ENCODE measurements at places on chromosomes 5 and 9. TPM values are rescaled to one million over a fixed set of nuclear protein-coding genes. Genes with fewer than 3 reads are reported as not detected.

Gene PDE4D
- total RNA-seq = 7.0 TPM

Gene PLAC8L1
- total RNA-seq = not detected

Gene WNK2
- total RNA-seq = not detected

Gene FYB1
- 4.4 TPM for total RNA-seq

Gene MYORG
- 4.8 TPM for total RNA-seq

Gene ARID3C
- 0.34 TPM for total RNA-seq

Gene CNTFR
- total RNA-seq = 0.56 TPM

All from cardiac ventricle fibroblast (primary cell).